ENCODE measurements at places on chromosomes 4 and X.

DNA sequence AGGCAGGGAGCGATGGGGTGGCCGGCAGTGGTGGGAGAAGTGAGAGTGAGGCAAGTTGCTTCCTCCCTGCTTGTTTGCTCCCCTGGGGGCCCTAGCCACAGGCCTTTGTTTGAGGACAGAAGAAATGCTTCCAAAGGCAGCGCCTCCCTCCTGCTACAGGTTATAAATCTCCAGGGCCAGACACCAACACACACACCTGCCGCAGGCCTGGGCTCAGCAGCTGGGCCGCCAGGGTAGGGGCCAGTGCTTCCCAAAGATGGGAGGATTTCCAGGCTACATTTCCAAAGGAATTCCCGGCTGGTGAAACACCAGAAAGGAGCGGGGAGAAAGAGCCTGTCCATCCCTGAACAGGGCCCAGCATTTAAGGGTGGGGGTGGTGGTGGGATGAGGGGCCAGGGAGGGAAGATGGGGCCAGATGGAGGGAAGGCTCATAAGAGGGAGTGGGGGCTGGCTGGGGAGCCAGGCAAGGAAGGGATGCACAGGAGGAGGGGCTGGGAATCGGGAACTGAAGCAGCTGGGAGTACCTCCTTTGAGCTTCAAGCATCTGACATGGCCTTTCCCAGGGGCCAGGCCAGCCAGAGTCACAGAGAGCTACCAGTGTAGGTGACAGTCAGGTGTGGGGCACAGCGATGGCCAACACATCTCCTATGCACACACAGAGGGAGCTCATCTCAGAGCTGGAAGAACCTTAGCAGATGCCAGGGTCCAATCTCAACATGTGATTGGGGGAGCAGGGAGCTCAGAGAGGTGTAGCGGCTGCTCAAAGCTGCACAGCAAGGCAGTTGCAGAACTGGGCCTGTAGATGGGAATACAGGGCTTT is 143.9 kb downstream of the PJA1 start:
- H3K4me1 ChIP-seq: no peaks in the 10 kb centered on the region
- no peak for DNase-seq
- no peak overlapping the region for H3K4me3 ChIP-seq
- no peaks in the 10 kb centered on the region for H3K36me3 ChIP-seq

GRCh38 chr4:171956678-171957077 is 143.5 kb downstream of the GALNTL6 start:
- H3K27me3 ChIP-seq: no peaks in the 10 kb centered on the region
- no peak overlapping the region for H3K27ac ChIP-seq
- H3K4me3 ChIP-seq: no peak overlapping the region
- no peaks in the 10 kb centered on the region for H3K4me1 ChIP-seq
- no peak for DNase-seq
- H3K36me3 ChIP-seq: no peaks in the 10 kb centered on the region

DNA sequence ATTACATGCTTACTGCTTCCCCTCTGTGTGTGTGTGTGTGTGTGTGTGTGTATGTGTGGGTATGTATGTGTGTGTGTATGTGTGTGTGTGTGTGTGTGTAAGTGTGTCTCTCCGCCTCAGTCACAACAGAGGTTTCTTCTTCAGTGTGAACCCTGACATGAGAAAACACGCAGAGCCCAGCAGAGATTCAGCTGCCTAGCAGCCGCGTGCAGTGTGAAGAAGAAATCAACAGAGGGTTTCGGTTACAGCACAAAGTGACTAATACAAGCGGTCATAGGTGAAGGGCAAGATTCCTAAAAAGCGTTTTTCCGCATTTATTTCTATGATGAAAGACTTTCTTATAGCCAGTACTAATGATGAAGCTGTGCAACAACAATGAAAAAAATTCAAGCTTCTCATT is 55.3 kb upstream of the ZFP42 start:
- H3K4me3 ChIP-seq: no peak overlapping the region
- DNase-seq: no peak
- no peaks in the 10 kb centered on the region for H3K4me1 ChIP-seq
- H3K27me3 ChIP-seq: no peaks in the 10 kb centered on the region

- H3K4me1 ChIP-seq: peaks cover 6% of the 10 kb centered on the region
- no peaks in the 10 kb centered on the region for H3K36me3 ChIP-seq
- peaks cover 46% of the 10 kb centered on the region for H3K27me3 ChIP-seq
- H3K27ac ChIP-seq: no peak overlapping the region
Observed at GRCh38 chr4:41256131-41256739, 493 bp upstream of the UCHL1 start.

DNA sequence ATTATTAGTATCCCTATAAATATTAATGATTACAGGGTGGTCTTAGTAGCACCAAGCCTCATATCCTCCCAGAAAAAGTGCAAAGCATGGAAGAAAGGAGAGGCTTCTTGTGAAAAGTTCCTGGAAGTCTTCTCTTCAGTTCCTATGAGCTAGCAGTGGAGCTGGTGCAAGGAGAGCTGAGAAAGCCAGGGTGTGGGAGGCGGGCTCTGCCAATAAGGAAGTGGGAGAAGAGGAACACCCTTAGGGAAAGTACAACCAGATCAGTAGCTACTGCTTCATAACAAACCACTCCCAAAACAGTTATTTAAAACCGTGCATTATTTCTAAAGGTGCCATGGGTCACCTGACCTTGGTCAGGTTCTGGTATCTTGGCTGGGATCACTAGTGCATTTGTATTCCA is 72.4 kb downstream of the MAP9 start:
- peaks cover 10% of the 10 kb centered on the region for H3K27me3 ChIP-seq
- H3K4me1 ChIP-seq: no peaks in the 10 kb centered on the region
- no peak overlapping the region for H3K4me3 ChIP-seq
- H3K36me3 ChIP-seq: no peaks in the 10 kb centered on the region
- H3K27ac ChIP-seq: no peak overlapping the region

DNA sequence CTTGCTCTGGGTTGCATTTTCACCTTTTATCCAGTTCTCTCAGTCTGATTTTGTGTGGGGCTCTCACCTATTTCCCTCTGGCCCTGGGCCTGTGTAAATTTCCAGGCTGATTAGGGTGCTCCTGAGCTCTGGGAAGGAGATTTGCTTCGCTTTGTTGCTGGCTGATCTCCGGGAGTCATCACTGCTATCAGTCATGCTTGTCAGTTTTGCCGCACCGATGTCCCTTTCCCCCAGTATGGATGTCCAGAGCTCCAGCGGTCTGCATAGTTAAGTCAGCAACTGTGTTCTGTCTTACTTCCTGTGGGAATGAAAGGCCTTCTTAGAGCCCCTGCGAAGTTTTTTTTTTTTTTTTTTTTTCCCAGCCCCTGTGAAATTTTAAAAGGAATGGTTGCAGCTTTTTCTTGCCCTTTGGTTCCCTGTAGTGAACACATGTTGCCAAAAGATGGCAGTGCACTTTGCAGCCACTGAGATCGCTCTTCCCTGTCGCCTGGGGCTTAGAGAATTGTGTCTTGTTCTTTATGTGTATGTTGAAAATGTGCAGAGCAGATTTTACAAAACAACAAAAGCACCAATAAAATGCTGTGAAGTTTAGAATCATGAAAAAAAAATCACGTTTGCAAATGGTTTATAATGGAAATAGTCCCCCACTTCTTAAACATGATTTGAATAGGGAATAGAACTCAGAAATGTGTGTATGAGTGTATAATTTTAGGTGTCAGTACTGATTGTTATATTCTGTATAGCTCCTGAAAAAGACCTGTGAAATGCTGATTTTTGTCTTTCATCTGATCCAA is 109.1 kb upstream of the SLC4A4 start:
- peak; percentile 22 for DNase-seq
- peaks cover 5% of the 10 kb centered on the region for H3K27me3 ChIP-seq
- no peak overlapping the region for H3K4me3 ChIP-seq
- no peaks in the 10 kb centered on the region for H3K4me1 ChIP-seq
- no peaks in the 10 kb centered on the region for H3K36me3 ChIP-seq
- H3K27ac ChIP-seq: no peak overlapping the region

DNA sequence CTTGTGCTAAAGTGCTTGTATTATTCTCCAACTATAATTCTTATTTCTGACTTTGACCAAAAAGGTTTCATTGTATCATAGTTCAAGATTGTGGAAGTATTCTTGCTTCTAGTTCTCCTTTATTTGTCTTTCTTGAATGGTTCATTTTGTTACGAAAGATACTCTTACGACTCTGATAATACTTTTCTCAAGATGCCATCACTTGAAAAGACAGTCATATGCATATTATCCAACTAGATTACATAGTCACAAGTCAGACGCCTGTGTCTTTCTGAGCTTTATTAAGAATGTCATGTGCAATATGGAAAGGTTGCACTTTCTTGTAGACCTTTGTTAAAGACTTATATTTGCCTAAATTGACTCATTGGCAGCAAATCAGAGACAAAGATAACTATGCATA is 71.4 kb upstream of the HPGD start:
- no peak overlapping the region for H3K4me3 ChIP-seq
- H3K4me1 ChIP-seq: peaks cover 6% of the 10 kb centered on the region
- DNase-seq: no peak
- no peaks in the 10 kb centered on the region for H3K27me3 ChIP-seq
- no peaks in the 10 kb centered on the region for H3K36me3 ChIP-seq

DNA sequence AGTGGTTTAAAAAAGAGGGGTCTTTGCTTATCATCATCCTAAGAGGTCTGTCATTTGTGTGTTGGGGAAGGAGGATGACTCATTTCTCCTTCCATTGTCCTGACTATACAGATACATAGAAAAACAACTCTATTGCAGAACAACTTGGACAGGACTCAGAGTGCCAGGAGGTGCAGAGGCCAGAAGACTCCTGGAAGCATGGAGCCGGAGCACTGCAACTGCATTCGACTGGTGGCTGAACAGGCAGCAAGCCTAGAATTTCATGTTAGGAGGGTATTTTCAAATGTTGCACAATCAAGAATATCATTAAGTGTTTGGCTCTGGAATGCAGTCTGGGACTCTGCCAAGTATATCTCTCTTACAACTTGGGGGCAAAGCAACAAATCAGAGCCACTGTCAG is 35.0 kb upstream of the MAML3 start:
- H3K27ac ChIP-seq: no peak overlapping the region
- no peak for DNase-seq
- no peaks in the 10 kb centered on the region for H3K4me1 ChIP-seq
- H3K4me3 ChIP-seq: no peak overlapping the region
- H3K27me3 ChIP-seq: no peaks in the 10 kb centered on the region

GRCh38 chr4:123386609-123387008 is 10.0 kb upstream of the SPRY1 start:
- peaks cover 4% of the 10 kb centered on the region for H3K27me3 ChIP-seq
- H3K27ac ChIP-seq: no peak overlapping the region
- no peaks in the 10 kb centered on the region for H3K4me1 ChIP-seq
- DNase-seq: no peak
- no peaks in the 10 kb centered on the region for H3K36me3 ChIP-seq

GRCh38 chr4:54146139-54146538 is 46.2 kb downstream of the GSX2 start:
- DNase-seq: no peak
- peaks cover 17% of the 10 kb centered on the region for H3K27me3 ChIP-seq
- H3K4me1 ChIP-seq: peaks cover 7% of the 10 kb centered on the region
- no peaks in the 10 kb centered on the region for H3K36me3 ChIP-seq

All from activated CD4-positive, alpha-beta T cell treated with anti-CD3 and anti-CD28 coated beads for 36 hours (primary cell).